Activated T-helper 2 cell treated with anti-CD3 and anti-CD28 coated beads, Interferon-gamma antibody, Interleukin-2, Interleukin-4, amounts not matched to agents 10 μg/mL and 5 μg/mL and 100 μg/mL, durations not matched to agents 14 hours and 24 hours and 36 hours (primary cell): ENCODE measurements at places on chromosomes 2 and 18.
A peak's percentile ranks its signal among the peaks of the same experiment; 100 is the strongest.

GRCh38 chr18:74567822-74568221 is 29.8 kb upstream of the ZNF407 start:
- DNase-seq = no peak
- no peak overlapping the region for H3K4me3 ChIP-seq
- H3K27ac ChIP-seq = no peak overlapping the region

- peaks cover 2% of the 10 kb centered on the region for H3K4me1 ChIP-seq
- no peak for DNase-seq
- peaks cover 52% of the 10 kb centered on the region for H3K36me3 ChIP-seq
These were observed 127.3 kb downstream of the FAM210A start for GRCh38 chr18:13599031-13599430.

DNA sequence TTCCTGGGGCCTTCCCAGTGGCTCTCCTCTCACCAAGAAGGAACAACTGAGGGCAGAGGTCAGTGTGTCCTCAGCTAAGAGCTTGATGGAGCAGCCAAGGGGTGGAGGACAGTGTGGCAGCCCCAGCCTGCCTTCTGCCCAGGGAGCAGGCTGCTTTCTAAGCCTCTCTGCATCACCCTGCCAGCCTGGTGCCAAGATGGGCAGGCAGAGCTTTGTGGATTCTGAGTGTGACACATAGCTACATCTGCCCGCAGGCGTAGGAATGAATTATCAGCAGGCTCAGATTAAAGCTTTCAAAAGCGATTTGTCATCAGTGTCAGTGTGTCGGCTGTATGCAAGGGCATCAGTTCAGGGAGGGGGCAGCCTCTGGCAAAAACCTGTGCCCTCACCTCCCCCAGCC is 8.7 kb downstream of the MAL start:
- H3K4me3 ChIP-seq = no peak overlapping the region
- no peak for DNase-seq
- H3K27me3 ChIP-seq = no peaks in the 10 kb centered on the region
- no peak overlapping the region for H3K27ac ChIP-seq
- peaks cover 38% of the 10 kb centered on the region for H3K4me1 ChIP-seq

DNA sequence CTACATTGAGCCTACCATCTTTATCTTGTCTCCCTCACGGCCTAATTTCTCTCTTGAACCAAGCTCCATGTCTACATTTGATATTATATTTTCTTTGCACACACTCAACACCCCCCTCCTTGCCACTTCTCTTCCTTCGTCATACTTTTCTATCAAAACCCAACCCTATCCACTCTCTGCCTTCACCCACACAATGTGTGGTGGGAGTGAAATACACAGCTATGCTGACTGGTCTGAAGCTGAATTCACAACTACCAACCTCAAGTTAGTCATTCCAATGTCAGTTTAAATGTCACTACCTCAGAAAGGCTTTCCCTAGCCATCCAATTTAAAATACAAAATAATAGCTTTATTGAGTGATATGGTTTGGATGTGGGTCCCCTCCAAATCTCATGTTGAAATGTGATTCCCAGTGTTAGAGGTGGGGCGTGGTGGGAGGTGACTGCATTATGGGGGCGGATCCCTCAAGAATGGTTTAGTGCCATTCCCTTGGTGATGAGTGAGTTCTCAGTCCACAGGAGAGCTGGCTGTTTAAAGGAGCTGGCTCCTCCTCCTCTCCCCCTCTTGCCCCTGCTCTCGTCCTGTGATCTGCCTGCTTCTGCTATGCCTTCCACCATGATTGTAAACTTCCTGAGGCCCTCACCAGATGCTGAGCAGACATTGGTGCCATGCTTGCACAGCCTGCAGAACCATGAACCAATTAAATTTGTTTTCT is 112.1 kb downstream of the DTNB start:
- peaks cover 57% of the 10 kb centered on the region for H3K4me1 ChIP-seq
- H3K27ac ChIP-seq = peak overlapping the region; percentile 90
- H3K4me3 ChIP-seq = peak overlapping the region; percentile 31
- H3K36me3 ChIP-seq = peaks cover 28% of the 10 kb centered on the region
- DNase-seq = no peak
